Small intestine (tissue), 16 donors: ENCODE measurements at places on chromosomes 11 and 22.

GRCh38 chr11:18972336-18972735 is 33.1 kb upstream of the MRGPRX1 start:
- no peak overlapping the region for H3K4me3 ChIP-seq
- H3K4me1 ChIP-seq, result no peaks in the 10 kb centered on the region
- H3K27me3 ChIP-seq, result no peaks in the 10 kb centered on the region
- no peak for DNase-seq
- H3K27ac ChIP-seq, result no peak overlapping the region

- H3K27me3 ChIP-seq, result no peaks in the 10 kb centered on the region
- H3K4me1 ChIP-seq, result no peaks in the 10 kb centered on the region
- peak; percentile 41 for DNase-seq
- H3K27ac ChIP-seq, result no peak overlapping the region
Measured at GRCh38 chr11:6667733-6668374, 12.2 kb upstream of the DCHS1 start.

GRCh38 chr11:115572551-115572950 is 68.3 kb upstream of the CADM1 start:
- H3K4me1 ChIP-seq, result no peaks in the 10 kb centered on the region
- H3K4me3 ChIP-seq, result no peak overlapping the region
- H3K27me3 ChIP-seq, result no peaks in the 10 kb centered on the region

- no peak for DNase-seq
- H3K4me3 ChIP-seq, result no peak overlapping the region
- no peaks in the 10 kb centered on the region for H3K27me3 ChIP-seq
- H3K4me1 ChIP-seq, result no peaks in the 10 kb centered on the region
- H3K36me3 ChIP-seq, result no peaks in the 10 kb centered on the region
Measured at GRCh38 chr11:122339436-122340060, 223.5 kb upstream of the BLID start.

DNA sequence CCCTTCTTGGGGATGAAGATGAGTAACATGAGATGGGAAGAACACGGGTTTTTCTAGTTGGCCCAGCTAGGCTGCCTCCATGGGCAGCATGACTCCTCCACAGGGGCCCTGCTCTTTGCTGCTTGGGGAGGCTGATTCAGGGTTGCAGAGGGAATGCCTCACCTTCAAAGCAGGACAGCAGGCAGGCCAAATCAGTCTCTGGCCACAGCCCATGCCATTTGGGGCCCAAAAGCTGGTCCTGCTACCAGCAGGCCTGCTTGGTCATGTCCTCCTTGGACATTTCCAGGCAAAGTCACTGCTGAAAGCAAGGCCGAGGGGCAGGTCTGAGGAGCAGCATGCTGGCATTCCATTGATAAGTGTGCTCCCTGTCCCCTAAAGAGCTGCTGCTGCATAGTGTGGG is 13.8 kb upstream of the MAPK8IP1 start:
- peaks cover 78% of the 10 kb centered on the region for H3K36me3 ChIP-seq
- no peaks in the 10 kb centered on the region for H3K4me1 ChIP-seq
- no peak for DNase-seq
- no peaks in the 10 kb centered on the region for H3K27me3 ChIP-seq

DNA sequence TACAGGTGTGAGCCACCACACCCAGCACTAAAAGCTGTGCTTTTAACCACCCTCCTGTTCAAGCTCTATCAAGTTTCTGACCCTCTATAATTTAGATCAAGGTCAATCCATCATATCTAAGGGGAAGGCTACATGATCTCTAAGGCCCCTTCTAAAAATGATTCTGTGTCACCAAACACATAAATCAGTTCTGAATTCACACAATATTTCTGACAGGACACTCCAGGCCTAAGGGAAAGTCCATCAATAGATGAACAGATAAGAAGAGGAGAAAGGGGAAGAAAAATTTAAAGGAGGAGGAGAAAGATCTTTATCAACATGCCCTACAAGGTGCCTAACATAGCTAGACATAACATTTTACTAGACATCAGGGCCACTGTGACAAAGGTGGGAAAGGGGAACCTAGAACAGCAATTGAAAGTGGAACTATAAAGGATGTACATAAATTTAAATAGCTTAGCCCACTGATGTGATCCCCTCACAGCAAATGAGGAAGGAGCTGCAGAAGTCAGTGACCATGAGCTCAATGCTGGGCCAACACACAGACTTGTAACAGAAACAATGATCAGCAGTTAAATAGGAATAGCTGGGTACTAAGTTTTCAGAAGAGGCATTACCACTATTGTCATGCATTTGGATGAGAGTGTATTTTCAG is 4.7 kb downstream of the PRCP start:
- no peak overlapping the region for H3K27ac ChIP-seq
- no peaks in the 10 kb centered on the region for H3K27me3 ChIP-seq
- peaks cover 13% of the 10 kb centered on the region for H3K4me1 ChIP-seq
- no peak overlapping the region for H3K4me3 ChIP-seq
- DNase-seq, result no peak
- H3K36me3 ChIP-seq, result no peaks in the 10 kb centered on the region

DNA sequence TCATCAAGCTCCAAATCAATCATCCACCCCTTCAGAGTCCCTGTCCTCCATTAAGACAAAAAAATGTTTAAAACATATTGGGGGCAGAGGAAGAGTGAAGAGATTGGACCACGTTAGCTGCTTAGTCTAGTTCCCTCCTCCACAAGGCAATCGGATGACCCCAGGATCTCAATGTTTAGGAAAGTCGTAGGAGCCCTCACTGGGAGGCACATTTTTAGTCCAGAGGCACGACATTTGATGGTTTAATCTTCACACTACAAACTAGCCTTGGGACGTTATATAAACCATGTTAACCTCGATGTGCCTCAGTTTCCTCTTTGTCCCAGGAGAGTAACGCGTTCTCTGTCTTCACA is 588 bp upstream of the FAT3 start:
- no peak for DNase-seq
- no peak overlapping the region for H3K27ac ChIP-seq
- peak overlapping the region; percentile 35 for H3K4me3 ChIP-seq
- H3K36me3 ChIP-seq, result no peaks in the 10 kb centered on the region
- H3K27me3 ChIP-seq, result peaks cover 77% of the 10 kb centered on the region

DNA sequence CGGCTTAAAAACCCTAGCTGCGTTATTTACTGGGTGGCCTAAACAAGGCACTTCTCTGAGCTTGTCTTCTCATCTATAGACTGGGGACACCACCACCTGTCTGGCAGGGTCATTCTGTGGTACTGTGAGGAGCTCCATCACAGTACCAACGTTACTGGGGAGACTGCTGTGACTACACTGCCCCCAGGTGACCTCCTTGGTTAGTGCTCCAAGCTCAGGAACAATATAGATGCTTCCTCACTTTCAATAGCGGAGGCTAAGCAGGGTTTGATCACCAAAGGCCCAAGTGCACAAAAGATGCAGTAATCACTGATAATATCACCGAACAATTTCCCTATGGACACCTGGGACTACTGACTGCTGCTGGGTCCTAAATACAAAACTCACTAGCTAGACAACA is 18.8 kb downstream of the PRPF19 start:
- no peak overlapping the region for H3K27ac ChIP-seq
- no peaks in the 10 kb centered on the region for H3K36me3 ChIP-seq
- no peaks in the 10 kb centered on the region for H3K27me3 ChIP-seq
- peak; percentile 69 for DNase-seq
- no peak overlapping the region for H3K4me3 ChIP-seq

GRCh38 chr11:13861411-13861810 is 101.1 kb upstream of the SPON1 start:
- no peak for DNase-seq
- H3K27me3 ChIP-seq, result no peaks in the 10 kb centered on the region
- no peaks in the 10 kb centered on the region for H3K36me3 ChIP-seq
- no peak overlapping the region for H3K27ac ChIP-seq
- no peaks in the 10 kb centered on the region for H3K4me1 ChIP-seq

GRCh38 chr11:67450796-67451657 is 1.5 kb downstream of the GPR152 start:
- no peak for DNase-seq
- H3K27me3 ChIP-seq, result no peaks in the 10 kb centered on the region
- no peaks in the 10 kb centered on the region for H3K4me1 ChIP-seq

GRCh38 chr22:38034278-38034882 is 22.8 kb upstream of the PICK1 start:
- no peaks in the 10 kb centered on the region for H3K4me1 ChIP-seq
- H3K27me3 ChIP-seq, result no peaks in the 10 kb centered on the region
- H3K4me3 ChIP-seq, result no peak overlapping the region
- H3K27ac ChIP-seq, result peak overlapping the region; percentile 41

DNA sequence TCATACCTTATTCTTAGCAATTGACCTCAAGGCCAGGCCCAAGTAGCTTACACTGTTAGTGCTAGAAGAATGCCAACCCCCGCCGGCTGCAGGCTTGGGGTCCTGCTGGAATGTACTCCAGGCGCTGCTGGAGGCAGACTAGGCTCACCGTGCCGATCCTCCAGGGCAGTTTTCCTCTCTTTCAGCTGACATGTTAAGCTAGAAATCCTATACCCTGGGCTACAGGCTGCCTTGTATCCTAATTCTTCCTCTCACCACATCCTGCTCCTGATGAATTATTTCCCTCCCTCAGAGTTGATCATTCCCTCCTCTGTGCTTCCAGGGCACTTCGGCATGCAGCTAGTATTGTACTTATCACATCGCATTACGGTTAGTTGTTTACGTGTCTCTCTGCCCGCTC is 3.4 kb downstream of the SPTBN2 start:
- no peaks in the 10 kb centered on the region for H3K36me3 ChIP-seq
- peaks cover 48% of the 10 kb centered on the region for H3K27me3 ChIP-seq
- H3K4me1 ChIP-seq, result peaks cover 2% of the 10 kb centered on the region
- H3K27ac ChIP-seq, result no peak overlapping the region
- no peak for DNase-seq

DNA sequence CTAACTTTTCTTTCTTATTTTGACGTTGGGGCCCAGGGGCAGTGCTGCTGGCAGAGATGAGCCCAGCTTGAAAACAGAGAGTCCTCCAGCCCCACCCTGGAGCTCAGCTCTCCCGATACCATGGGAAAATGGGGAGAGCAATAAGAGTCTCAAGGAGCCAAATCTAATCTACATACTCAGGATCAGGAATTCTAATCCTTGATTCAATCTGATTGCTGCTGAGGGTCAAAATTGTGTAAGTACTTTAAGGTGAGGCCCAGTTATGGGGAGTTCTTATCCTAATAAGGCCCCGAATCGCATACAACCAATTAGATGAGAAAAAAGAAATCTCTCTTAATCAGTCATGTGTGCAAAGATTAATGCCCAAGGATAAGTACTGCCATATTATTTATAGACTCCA is 202.9 kb downstream of the FAM76B start:
- no peaks in the 10 kb centered on the region for H3K27me3 ChIP-seq
- no peaks in the 10 kb centered on the region for H3K36me3 ChIP-seq

DNA sequence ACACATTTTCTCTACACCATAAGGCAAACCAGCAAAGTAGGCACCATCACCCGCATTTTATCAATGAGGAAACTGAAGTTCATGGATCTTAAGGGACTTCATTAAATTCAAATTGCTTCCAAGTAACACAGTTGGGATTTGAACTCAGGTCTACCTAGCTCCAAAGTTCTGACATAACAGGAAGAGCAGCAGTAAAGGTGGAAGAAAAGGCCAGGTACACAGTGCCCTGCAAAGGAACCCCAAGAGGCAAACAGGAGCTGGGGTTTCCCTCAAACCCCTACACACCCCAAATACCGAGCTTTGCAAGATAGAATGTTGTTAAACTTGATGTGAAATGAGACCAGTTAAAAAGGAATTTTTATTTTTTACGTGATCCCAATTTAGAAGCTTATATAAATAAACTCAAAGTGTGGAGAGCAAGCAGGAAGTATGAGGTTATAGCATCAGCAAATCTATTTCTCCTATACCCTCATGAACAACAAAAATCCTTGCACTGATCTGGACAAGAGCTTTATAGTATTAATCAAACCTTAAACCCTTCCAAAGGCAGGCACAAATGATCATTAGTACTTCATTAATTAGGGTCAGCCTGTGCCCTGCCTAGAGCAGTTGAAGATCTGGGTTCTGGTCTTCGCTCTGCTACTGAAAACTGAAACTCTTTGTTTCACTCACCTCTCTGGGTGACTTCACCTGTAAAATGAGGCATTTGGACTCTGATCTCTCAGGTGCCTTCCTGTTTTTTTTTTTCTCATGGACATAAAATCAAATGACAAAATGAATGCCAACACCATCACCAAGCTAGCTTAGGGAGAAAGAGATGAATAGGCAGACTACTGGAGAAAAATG is 36.5 kb downstream of the SYTL2 start:
- H3K4me3 ChIP-seq, result no peak overlapping the region
- peaks cover 39% of the 10 kb centered on the region for H3K4me1 ChIP-seq
- peak overlapping the region; percentile 67 for H3K27ac ChIP-seq
- DNase-seq, result peak; percentile 84
- H3K27me3 ChIP-seq, result no peaks in the 10 kb centered on the region
- H3K36me3 ChIP-seq, result no peaks in the 10 kb centered on the region

DNA sequence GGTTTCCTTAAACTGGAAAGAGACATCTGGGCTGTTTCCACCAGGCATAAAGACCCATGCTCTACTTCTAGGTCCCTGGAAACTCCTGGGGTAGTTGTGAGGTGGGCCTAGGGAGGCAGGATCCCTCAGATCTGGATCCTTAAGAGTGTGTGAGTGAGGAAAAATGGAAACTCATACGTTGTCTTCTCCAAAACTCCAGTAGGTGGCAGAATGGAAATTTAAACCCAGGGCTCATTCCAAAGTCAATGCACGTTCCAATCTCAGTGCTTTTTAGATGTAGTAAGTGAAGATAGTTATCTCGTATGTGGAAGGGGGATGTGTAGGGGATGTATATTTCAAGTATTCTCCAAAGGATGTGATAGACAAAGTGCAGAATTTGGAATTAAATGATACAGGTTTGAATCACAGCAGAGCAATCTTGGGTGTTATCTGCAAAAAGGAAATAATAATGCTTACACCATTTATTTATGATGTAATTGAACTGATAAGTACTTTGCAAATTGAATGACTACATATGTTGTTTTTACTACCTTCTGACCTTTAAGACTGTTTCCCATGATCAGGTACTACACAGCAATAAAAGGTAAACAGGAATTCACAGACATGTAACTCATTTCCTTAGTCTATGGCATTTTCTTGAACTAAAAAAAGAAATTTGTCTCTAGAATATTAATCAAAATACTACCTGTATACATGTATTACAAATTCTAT is 13.1 kb upstream of the MMP1 start:
- H3K27me3 ChIP-seq, result no peaks in the 10 kb centered on the region
- no peaks in the 10 kb centered on the region for H3K36me3 ChIP-seq

GRCh38 chr22:29753808-29754657 is 12.8 kb downstream of the ZMAT5 start:
- no peaks in the 10 kb centered on the region for H3K27me3 ChIP-seq
- H3K4me3 ChIP-seq, result no peak overlapping the region
- H3K36me3 ChIP-seq, result no peaks in the 10 kb centered on the region
- H3K27ac ChIP-seq, result no peak overlapping the region
- no peak for DNase-seq

GRCh38 chr11:34997952-34998528 is 81.6 kb downstream of the PDHX start:
- H3K27me3 ChIP-seq, result no peaks in the 10 kb centered on the region
- H3K27ac ChIP-seq, result no peak overlapping the region
- H3K4me3 ChIP-seq, result no peak overlapping the region
- no peaks in the 10 kb centered on the region for H3K4me1 ChIP-seq

GRCh38 chr22:37633089-37633624 is 6.3 kb upstream of the SH3BP1 start:
- peak overlapping the region; percentile 5 for H3K4me3 ChIP-seq
- H3K36me3 ChIP-seq, result peaks cover 6% of the 10 kb centered on the region
- H3K4me1 ChIP-seq, result peaks cover 85% of the 10 kb centered on the region
- H3K27ac ChIP-seq, result peak overlapping the region; percentile 84
- DNase-seq, result no peak
